ENCODE measurements at places on chromosomes 12 and 14.

- no peak for DNase-seq
These were observed 5.6 kb downstream of the CDK2AP1 start for GRCh38 chr12:123265851-123266678.

GRCh38 chr12:89140602-89141238 is 211.6 kb downstream of the DUSP6 start:
- no peak for DNase-seq

GRCh38 chr12:67457778-67458665 is 188.9 kb downstream of the CAND1 start:
- DNase-seq, result no peak

DNA sequence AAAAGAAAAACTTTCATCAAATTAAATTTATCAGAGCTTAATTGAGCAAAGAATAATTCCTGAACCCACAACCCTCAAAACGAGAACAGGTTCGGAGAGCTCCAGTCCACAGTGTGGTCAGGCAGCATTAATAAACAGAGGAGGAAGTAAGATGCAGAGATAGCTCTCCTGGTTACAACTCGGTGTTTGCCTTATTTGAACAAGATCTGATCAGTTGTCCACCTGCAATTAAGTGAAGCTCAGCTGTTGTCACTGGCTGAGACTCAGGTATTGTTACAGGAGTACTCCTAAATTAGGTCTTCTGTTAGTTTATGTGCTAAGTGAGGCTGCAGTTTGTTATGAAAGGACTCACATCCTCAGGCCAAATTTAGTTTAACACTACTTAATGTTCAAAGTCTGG is 451.4 kb upstream of the PDE3A start:
- no peak for DNase-seq

DNA sequence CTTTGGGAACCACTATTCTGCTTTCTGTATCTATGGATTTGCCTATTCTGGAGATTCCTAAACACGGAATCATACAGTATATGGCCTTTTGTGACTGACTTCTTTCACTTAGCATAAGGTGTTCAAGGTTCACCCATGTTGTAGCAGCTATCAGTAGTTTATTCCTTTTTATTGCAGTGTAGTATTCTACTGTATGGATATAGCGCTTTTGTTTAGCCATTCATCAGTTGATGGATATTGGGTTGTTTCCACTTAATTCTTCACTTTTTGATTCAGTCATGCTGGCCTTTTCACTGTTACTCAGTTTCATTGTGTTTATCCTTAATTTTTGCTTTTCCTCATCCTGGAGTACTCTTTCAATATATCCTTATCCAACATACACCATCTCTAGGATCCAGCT is 5.1 kb downstream of the PPP4R4 start:
- DNase-seq, result no peak

- no peak for DNase-seq
These were observed 54.7 kb upstream of the GTF2A1 start for GRCh38 chr14:81275305-81276072.

- DNase-seq, result no peak
These were observed 125.7 kb upstream of the DDHD1 start for GRCh38 chr14:53278602-53279506.

- DNase-seq, result peak; percentile 97
These were observed 7.5 kb downstream of the ITGA5 start for GRCh38 chr12:54411391-54412241.

- DNase-seq, result peak; percentile 87
These were observed 295.7 kb upstream of the PRKD1 start for GRCh38 chr14:30223385-30223785.

DNA sequence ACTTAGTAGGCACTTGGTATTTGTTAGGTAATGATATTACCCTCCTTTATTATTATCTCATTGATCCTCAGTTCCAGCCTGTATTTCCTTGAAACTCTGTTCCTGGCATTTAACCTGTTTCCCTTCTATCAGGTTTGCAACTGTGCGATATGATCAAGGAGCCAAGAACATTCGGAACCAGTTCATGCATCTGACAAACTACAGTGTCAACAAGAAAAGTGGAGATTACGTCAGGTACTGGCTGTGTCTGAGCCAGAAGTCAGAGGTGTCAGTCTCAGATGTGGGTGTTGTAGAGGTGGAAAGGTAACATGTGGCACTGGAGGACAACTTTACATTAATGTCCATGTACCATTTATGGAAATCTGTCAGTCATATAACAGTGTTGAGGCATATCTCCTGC is 56.7 kb downstream of the TTLL5 start:
- no peak for DNase-seq

DNA sequence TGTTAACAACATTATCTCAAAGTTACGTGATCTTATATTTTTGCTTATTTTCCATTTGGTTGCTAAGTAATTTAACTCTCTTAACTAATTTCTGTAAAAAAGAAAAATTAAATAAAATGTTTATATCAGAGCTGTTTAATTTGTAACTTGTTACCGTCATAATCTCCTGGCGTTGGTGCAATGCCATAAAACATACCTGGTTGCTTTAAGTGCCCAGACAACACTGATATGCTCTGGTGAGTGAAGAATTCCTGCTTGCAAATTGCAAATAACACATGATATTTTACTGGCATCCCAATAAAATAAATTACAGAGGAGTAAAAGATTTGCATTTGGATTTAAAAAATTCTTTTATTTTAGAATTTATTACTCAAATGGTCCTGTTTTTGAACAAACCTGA is 640.1 kb upstream of the MIS18BP1 start:
- no peak for DNase-seq

- DNase-seq, result no peak
These were observed 41.3 kb upstream of the RNU6-8 start for GRCh38 chr14:32244404-32244803.

DNA sequence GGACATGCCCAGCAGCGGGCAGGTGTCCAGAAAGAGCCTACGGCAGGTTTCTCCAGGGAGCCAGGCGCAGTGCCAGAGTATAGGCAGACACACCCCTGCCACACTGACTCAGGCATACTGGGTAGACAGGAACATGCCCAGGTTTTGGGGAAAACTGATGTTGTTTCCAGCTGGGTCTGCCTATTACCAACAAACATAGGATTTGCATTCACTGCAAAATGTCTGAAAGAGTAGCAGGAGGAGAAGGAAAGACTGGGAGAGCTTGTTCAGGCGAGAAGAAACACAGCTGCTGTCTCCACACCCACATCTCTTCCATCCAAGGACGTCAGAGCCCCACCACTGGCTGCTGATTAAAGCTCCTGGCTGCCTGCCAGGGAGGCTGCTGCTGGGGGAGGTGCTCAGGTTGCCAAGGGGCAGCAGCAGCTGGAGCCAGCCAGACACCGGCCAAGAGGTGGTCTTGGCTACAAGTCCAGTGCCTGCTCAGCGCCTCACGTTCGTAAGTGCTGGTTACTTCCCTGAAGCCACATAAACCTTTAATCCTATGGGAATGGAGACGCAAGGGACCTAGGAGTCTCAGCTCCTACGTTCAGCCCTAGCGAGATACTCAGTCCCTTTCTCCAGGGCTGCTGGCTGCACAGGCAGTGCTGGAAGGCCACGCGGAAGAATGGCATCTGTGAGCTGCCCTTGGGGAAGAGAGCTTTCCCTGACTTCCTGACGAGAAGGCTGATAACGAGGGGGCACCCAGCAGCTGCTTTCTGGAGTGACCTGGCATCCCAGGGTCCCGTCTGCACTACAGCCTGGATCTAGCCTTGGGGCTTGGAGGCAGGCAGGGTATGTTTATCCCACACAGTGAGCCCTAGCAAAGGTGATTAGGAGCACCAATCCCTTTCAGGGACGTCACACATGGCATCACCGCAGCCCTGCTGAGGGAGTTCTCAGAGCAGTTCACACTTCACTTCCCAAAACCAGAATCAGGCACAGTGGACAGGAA is 58.1 kb downstream of the PLEKHG3 start:
- DNase-seq, result peak; percentile 76

- DNase-seq, result no peak
These were observed 141.1 kb downstream of the KSR2 start for GRCh38 chr12:117827660-117828059.

- DNase-seq, result no peak
These were observed 67.8 kb upstream of the SLC8A3 start for GRCh38 chr14:70256601-70257000.

GRCh38 chr12:105907982-105908381 is 230.8 kb downstream of the NUAK1 start:
- DNase-seq, result no peak

- no peak for DNase-seq
These were observed 184.7 kb downstream of the AACS start for GRCh38 chr12:125249932-125250331.

GRCh38 chr12:10673659-10674384 is at the start of gene STYK1:
Gene STYK1 (minus strand): TSS chr12:10674052. CDS start chr12:10634618, 39,434 bp downstream.
- peak; percentile 18 for DNase-seq

DNA sequence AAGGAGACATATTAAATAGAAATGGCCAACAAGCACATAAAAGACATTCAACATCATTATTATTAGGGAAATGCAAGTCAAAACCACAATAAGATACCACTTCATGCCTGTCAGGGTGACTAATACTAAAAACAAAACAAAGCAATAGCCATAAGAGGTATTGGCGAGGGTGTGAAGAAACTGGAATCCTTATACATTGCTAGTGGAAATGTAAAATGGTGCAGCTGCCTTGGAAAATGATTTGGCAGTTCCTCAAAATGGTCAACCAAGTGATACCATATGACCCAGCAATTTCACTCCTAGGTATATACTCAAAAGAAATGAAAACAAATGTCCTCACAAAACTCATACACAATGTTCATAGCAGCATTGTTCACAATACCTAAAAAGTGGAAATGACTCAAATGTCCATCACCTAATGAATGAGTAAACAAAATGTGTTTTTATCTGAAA is 27.0 kb downstream of the GPR135 start:
- DNase-seq, result peak; percentile 46

- no peak for DNase-seq
These were observed 121.4 kb downstream of the ITPR2 start for GRCh38 chr12:26711569-26711968.

Measured in A172 (cell line).